ENCODE measurements at places on chromosomes 7 and 10. TPM values are rescaled to one million over a fixed set of nuclear protein-coding genes. Genes with fewer than 3 reads are reported as not detected.

The SPRN gene
- not detected for total RNA-seq

The INSYN2A gene
- total RNA-seq: 0.79 TPM

The GDF2 gene
- total RNA-seq: not detected

The FEZF1 gene
- total RNA-seq: not detected

The BTAF1 gene
- total RNA-seq: 16.6 TPM

The SKAP2 gene
- 113 TPM for total RNA-seq
